Activated CD8-positive, alpha-beta memory T cell treated with anti-CD3 and anti-CD28 coated beads for 48 hours (primary cell): ENCODE measurements at places on chromosomes 13 and 19.

DNA sequence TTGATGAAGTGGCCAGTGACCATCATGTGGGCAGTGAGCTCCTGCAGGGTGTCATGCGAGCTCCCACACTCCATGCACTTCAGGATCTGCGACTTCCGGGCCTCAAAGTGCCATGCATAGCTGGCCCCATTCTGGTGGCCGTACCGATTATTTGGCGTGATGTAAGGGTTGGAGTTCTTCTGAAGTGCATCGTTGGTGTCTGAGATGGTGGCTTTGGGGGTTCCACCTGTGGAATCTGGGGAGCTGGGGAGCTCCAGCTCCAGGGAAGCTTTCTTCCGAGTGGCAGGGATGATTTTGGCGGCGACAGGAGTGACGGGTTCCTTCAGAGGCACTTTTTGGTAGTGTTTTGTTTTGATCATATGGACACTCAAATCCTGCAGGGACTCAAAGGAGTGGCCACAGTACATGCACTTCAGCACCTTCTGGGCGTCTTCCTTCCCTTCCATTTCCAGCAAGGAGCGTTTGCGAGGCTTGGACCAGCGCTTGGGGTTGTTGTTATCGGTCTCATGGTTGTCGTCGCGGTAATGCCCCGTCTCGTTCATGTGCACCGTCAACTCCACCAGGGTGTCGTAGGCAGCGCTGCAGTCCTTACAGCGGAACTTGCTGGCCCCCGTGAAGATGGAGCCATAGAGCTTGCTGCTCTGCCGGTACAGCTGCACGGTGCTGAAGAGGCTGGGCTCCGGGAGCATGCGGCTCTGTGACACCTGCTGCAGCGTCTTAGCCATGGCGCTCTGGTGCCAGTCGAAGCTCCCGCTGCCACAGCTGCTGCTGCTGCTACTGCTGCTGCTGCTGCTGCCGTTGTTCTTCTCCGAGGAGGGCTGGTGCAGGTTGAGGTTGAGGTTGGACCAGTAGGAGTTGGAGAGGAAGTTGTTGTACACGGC lies 70.4 kb downstream of the TSHZ3 start:
- DNase-seq = no peak

GRCh38 chr13:107977071-107977574 lies 238.2 kb downstream of the LIG4 start:
- no peak for DNase-seq

DNA sequence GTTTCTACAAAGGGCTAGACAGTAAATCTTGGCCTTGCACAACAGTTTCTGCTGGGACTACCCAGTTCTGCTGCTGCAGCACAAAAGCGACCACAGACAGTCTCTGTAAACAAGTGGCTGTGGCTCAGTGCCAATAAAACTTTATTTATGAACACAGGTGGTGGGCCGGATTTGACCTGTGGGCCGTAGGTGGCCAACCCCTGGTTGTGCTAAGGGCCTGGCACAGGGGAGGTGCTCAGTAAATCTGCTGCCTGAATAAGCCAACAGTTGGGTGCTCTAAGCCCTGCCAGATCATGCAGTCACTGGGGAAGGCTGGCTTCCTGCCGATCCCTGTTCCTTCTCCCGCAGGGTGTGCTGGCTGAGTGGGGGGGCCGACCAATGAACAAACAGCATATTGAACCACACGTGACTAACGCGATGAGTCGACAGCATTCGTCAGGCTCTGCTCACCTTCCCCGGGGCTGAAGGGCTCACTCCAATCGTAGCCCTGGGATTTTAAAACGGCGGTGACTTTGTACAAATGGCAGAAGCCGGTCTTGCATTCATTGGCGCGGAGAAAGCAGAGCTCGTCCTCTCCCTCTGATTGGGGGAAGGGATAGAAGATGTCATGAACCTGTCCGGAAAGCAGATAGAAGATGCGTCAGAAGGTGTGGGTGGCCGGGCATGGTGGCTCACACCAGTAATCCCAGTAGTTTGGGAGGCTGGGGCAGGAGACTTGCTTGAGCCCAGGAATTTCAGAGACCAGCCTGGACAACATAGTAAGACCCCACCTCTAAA lies 24.3 kb upstream of the MYDGF start:
- no peak for DNase-seq

DNA sequence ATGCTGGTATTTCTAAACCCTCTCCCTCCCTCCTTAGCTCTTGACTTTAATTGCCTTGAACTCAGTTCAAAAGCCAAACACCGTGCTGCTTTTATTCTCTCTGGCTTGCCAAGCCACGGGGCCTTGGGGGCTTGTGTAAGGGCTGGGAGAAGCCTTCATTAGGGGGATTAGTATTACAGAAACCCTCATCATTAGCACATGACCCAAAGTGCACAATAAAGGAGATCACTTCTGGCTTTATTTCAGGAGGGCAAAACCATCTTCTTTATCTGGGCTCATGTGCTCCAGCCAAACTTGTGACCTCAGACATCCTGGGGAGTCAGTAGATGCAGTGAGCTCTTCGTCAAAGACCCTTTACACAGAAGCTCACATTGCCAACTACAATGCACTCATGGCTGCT lies at the start of gene DCT:
TSS of gene DCT (minus strand) at position 67 of the 400 bp plus-strand sequence. CDS start 427 bp downstream, outside the sequence.
- DNase-seq = no peak

GRCh38 chr19:47247308-47247990 lies 8.9 kb upstream of the CCDC9 start:
- DNase-seq = peak; percentile 78

GRCh38 chr13:53351021-53351420 lies 322.4 kb downstream of the OLFM4 start:
- no peak for DNase-seq

- DNase-seq = no peak
These were observed 7.1 kb downstream of the HNRNPM start for GRCh38 chr19:8451885-8452284.

GRCh38 chr19:43101950-43102349 lies 19.4 kb upstream of the PSG2 start:
- DNase-seq = no peak

DNA sequence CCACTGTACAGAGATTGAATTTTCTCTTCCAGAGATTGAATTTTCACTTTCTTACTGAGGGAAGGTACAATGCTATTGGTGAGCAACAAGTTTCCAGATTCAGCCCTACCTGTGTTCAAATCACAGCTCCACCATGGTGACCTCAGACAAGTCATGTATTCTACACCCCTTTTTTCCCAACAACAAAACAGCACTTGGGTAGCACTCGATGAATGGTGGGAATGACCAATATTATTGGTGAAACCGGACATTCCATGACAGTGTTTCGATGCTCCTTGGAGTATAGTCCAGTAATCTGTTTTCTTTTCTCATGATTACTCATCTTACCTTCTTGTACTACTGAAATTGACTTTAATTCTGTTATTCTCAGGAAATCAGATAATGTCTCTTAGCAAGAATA lies 266.2 kb upstream of the SOX21 start:
- no peak for DNase-seq

DNA sequence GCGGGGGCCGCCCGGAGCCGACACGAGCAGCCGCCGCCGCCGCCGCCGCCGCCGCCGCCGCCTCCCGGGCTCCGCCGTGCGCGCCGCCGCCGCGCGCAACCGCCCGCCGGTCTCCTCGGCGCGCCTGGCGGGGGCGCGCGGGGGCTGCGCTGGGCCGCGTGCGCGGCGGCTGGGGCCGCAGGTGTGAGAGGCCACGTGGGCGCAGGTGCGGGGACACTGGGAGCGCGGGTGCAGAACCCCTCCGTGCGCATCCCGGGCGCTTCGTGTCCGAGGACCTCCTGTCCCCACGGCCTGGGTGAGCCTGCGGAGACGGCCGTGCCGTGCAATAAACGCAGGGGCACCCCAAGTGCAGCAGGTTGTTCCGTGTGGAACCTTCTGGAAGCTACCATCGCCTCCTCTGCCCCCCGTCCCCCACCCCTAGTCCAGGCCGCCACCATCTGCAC lies at the start of gene LINGO3:
TSS of gene LINGO3 (minus strand) at position 41 of the 443 bp plus-strand sequence. CDS start 16,378 bp downstream, outside the sequence.
- no peak for DNase-seq

GRCh38 chr19:48683349-48683748 lies 10.5 kb upstream of the NTN5 start:
- no peak for DNase-seq

- DNase-seq = no peak
These were observed 16.7 kb downstream of the TSKS start for GRCh38 chr19:49746206-49746958.
